Progenitor cell of endocrine pancreas (in vitro differentiated cells): ENCODE measurements at places on chromosomes 13 and 19.

- DNase-seq, result no peak
- H3K4me1 ChIP-seq, result no peaks in the 10 kb centered on the region
- no peaks in the 10 kb centered on the region for H3K27me3 ChIP-seq
- H3K36me3 ChIP-seq, result no peaks in the 10 kb centered on the region
- no peak overlapping the region for H3K27ac ChIP-seq
These were observed 4.8 kb downstream of the SYNGR4 start for GRCh38 chr19:48368936-48369335.

- no peak overlapping the region for H3K27ac ChIP-seq
- no peak for DNase-seq
- H3K4me3 ChIP-seq, result no peak overlapping the region
- H3K36me3 ChIP-seq, result no peaks in the 10 kb centered on the region
These were observed 32.2 kb upstream of the TM9SF2 start for GRCh38 chr13:99469041-99469440.

DNA sequence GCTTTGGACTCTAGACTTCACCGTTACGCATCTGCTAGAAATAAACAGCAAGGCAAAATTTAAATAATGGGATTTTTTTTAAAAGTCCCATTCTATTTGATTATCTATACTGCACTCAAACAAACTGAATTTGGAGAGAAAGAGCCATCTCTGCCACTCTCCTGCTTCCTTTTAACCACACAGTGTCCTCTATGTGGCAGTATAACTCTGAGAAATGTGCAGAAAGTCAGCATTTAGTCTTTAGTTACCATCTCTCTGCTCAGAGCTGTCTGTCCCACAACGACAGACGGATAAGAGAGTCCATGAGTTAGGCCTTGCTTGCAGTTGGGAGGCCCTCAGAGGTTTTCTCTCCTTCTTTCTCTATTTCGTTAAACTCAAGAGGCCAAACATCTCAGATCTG, 21.2 kb downstream of the CCNA1 start:
- H3K36me3 ChIP-seq, result no peaks in the 10 kb centered on the region
- H3K4me1 ChIP-seq, result peaks cover 4% of the 10 kb centered on the region
- H3K27me3 ChIP-seq, result peaks cover 14% of the 10 kb centered on the region
- no peak overlapping the region for H3K27ac ChIP-seq

DNA sequence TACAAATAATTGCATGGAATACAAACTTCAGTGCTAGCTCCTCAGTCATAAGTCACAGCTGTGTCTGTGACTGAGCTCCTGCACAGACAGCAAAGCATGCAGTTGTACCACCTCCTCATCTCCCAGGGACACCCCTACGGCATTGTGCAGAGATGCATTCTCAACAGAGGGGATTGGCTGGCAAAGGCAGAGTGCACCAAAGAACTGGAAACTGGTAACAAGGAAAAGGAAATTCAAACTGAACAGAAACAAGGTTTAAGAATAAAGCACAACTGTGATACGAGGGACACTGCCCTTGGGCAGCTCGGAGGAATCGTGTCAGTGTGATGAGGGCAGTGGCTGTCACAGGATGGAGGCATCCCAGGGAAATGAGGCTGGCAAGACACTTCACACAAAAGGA, 126.1 kb upstream of the SOX1 start:
- H3K27me3 ChIP-seq, result peaks cover 36% of the 10 kb centered on the region
- no peak for DNase-seq
- H3K36me3 ChIP-seq, result no peaks in the 10 kb centered on the region
- H3K27ac ChIP-seq, result no peak overlapping the region

- no peak for DNase-seq
- no peak overlapping the region for H3K4me3 ChIP-seq
- H3K27ac ChIP-seq, result no peak overlapping the region
- H3K27me3 ChIP-seq, result no peaks in the 10 kb centered on the region
- peaks cover 12% of the 10 kb centered on the region for H3K4me1 ChIP-seq
These were observed 88.0 kb downstream of the PCCA start for GRCh38 chr13:100176801-100177400.

- peaks cover 4% of the 10 kb centered on the region for H3K4me1 ChIP-seq
- peaks cover 48% of the 10 kb centered on the region for H3K27me3 ChIP-seq
- H3K27ac ChIP-seq, result no peak overlapping the region
- no peak overlapping the region for H3K4me3 ChIP-seq
- no peaks in the 10 kb centered on the region for H3K36me3 ChIP-seq
- no peak for DNase-seq
These were observed 215.7 kb downstream of the ZNF536 start for GRCh38 chr19:30587869-30588268.

DNA sequence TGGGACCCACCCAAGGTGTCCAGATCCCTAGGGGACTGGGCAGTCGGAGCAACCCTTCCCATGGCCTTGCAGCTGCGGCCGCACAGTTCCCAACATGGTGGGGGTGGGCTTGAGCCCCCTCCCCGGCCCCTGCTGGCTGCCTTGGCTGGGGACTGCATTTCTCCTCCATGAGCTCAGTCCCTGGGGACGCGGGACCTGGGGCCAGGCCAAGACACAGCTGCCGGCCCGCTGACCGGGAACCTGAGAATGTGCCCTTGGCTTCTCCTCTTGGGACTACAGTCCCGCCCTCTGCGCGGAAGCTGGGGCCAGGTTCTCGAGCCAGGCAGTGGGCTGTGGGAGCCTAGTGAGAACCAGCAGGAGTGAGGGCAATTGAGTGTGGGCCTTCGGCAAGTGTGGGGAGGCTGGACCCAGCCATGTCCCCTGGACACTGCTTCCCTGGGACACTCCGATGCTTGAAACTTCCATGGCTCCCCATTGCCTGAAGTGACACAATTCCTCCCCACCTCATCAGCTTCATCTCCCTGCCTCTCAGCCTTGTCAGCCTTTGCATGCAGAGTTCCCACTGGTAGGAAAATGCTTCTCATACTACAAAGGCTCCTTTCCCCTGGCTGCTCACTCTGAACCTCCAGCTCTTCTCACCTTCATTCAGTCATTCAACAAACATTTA, 13.1 kb upstream of the NOTCH3 start:
- no peak overlapping the region for H3K4me3 ChIP-seq
- no peaks in the 10 kb centered on the region for H3K36me3 ChIP-seq
- no peak overlapping the region for H3K27ac ChIP-seq
- no peaks in the 10 kb centered on the region for H3K27me3 ChIP-seq
- DNase-seq, result no peak

DNA sequence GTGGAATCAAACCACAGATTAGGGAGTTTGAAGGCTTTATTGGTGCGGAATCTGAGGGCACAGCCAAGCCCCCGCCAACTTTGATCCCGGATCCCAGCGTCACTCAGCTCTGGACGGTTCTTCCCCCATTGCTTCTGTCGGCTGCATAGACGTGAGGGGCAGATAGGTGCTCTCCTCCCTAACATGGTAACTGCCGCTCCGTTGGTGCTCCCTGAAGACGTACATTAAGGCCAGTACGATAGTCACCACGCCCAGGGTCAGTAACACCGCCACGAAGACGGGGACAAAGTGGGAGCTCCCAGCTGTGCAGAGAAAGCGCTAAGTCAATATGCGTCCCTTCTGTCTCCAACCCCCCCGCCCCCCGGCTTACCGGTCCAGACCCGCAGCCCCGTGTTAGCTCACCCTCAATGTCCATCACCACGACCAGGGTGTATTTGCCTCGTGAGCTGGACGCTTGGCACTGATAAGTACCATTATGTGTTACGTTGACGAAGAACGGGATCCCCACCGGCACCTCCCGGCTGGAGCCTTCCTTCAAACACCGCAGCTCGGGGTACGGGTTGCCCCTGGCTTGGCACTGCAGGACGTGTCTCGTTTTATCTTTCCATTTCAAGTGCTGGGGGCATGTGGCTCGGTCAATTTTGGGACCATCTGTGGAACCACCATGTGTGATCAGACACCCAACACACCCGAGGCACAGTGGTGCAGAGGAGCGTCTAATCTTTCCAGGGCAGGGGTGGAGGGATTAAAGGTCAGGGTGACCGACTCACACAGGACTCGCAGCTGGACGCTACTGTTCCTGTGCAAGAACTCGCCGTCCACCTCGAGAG, 644 bp upstream of the RAVER1 start:
- no peaks in the 10 kb centered on the region for H3K36me3 ChIP-seq
- peaks cover 12% of the 10 kb centered on the region for H3K4me1 ChIP-seq
- peak overlapping the region; percentile 90 for H3K27ac ChIP-seq
- peak overlapping the region; percentile 96 for H3K4me3 ChIP-seq
